ENCODE measurements at places on chromosomes 4 and X.

DNA sequence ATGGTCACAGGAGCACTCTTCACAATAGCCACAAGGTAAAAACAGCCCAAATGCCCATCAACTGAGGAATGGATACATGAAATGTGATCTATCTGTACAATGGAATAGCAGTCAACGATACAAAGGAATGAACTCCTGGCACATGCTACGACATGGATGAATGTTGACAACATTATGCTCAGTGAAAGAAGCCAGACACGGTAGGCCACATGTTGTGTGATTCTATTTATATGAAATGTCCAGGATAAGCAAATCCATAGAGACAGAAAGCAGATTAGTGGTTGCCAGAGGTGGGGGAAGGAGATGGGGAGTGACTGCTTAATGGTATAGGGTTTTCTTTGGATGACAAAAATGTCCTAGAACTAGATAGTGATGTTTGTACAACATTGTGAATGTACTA lies 58.7 kb upstream of the GPM6B start:
- no peak for DNase-seq

GRCh38 chr4:3532751-3533422 lies 665 bp upstream of the LRPAP1 start:
- DNase-seq, result no peak

DNA sequence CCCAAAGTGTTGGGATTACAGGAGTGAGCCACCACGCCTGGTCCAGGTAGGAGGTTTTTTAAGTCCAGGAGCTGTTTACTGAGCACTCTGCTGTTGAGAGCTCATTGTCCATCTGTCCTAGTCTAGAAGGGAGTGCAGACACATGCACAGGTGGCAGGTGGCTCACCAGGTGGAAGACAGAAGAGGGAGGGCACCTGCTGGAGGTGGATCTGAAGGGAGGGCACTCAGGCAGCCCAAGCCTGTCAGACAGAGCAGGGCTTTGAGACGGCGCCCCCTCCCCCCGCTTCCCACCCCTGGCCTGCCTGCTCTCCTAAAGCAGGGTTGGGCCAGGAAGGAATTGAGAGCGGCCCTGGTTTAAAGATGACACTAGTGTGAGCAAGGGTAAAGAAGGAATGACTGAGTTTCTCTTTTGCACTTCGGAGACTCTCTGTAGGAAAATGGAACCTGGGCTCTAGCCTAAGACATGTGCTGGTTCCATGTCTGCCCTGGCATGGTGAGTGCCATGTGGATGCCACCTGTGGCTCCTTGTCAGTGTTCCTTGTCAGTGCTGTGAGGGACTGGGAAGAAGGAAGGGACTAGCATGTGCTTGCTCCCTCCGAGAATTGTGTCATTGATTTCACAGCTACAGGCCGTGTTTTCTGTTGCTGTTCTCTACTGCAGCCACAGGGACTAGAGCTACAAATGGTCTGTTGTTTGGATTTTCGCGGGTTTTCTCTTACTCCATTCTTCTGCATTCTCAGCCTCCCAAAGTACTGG lies 108.6 kb downstream of the TNIP2 start:
- no peak for DNase-seq

DNA sequence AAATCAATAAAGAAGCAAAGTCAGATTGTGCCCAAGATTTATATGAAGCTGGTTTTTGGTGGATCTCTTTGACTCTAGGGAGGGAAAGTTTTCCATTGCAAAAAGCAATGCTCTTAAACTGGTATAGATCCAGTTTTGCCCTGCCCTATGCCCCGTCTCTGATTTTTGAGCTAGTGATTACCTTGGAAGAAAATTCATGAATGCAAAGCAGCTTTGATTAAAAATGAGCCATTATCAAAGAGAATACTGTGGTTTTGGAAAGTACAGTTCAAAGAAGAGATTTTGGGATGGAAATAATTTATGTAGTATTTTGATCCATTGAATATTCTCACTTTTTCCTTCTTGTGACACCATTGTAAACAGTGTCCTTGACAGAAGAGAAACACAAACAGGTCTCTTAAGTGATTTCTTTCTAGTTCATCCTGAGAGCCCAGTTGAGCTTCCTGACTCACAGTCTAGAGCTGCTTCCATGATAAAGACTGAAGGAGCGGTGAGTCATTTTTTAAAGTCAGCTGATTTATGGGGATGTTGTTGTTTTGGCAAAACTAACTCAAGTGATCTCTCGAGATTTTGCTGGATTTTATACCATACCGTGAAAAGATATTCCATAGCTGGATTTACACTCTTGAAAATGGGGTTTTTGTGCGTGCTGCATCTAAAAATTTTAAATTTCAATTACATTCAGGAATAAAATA lies 76.7 kb downstream of the AFF1 start:
- no peak for DNase-seq

DNA sequence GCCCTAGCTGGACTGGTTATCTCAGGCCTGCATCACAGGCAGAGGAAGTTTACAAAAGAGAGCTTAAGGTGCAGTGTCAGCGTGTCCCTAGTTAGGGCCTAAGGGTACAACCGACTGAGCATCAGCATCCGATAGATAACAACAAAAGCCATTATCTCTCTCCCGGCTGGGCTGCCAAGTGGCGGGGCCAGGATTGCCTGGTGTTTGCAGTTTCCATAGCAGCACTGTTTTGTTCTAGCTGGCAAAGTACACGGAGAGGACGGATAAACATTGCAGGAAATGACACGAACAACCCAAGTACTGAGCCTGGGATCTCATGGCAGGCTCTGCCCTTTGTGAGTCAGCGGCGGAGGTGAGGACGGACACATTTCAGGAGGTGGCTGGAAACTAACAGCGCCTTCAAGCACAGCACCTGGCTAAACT lies 104.7 kb upstream of the NOCT start:
- peak; percentile 86 for DNase-seq

DNA sequence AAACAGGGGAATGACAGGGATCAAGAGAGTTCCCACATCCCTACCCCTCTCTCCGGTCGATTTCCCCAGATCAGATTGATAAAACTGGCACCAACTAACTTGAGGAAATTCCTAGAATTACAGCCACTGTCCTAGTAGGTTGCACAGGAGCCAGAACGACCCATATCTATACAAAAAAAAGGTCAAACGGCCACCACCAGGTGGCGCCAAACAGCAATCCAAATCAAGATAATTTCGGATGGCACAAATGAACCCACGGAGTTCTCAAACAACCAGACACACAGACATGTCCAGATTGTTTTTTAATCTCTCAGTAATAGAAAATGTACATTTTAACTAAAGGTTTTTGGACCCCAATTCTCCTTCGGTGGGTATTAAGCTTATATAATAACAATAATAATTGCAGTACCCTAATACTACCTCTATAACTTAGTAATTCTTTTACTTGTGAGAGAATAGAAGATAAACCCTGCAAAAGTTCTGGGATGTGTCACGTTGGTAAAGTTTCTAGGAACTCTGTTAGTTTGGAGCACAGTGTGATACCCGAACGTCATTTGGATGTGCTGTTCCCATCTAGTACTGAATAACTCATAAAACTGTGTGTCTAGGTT lies 212.6 kb downstream of the SPOCK3 start:
- DNase-seq, result peak; percentile 64
